ENCODE measurements at places on chromosomes 1 and 21.

DNA sequence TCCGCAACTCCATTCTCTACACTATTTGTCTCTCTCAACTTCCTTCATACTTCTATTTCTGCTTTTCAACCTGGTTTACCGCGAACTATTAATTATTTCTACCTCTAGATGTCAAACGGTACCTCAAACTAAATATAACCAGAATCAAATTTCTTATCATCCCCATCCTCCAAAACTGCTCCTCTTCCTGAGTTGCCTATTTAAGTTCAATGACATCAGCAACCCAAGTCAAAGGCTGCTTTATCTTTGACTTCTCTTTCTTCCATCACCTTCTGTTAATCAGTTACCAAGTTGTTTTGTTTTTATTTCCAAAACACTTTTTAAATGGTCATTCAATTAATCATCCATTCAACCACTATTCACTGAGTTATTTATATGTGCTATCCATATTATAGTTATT, 171.9 kb downstream of the COL24A1 start:
- DNase-seq = no peak

DNA sequence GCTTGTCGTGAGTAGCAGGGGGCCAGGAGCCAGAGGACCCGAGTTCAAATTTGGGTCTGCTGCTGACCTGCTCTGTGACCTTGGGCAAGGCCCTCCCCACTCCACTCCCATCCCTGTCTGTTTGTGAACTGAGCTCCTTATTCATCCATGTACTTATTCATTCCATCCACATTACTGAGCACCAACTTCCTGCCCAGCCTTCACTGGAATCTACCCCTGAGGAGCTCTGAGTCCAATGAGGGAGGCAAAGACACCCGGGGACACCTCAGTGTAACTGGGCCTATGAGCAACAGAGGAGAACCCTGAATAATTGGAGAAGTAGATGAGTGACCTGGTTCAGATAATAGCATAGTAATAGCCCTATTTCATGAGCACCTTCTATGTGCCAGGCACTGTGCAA, 8.9 kb downstream of the BSND start:
- DNase-seq = peak; percentile 36

DNA sequence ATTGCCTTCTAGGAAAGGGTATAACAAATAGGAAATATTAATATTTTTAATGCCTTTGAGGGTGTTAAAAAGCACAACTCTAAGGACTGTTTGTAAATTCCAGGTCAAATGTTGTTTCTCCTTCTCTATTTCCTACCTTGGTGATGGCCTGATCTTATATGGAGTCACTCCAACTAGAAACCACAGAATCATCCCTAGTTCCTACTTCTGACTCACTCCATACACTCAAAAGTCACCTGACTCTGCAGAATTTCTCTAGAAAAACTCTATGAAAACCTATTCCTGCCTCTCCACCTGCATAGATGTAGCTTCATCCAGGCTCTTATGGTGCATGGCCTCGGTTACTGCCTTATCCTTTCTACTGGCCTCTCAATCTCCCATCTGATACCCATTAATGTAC, 14.5 kb downstream of the RGS4 start:
- DNase-seq = no peak

- no peak for DNase-seq
Measured at GRCh38 chr1:162113419-162113818, 43.9 kb downstream of the NOS1AP start.

- DNase-seq = no peak
Measured at GRCh38 chr1:221106616-221107015, 227.4 kb downstream of the HLX start.

GRCh38 chr1:116064616-116065015, 46.6 kb upstream of the MAB21L3 start:
- peak; percentile 55 for DNase-seq

DNA sequence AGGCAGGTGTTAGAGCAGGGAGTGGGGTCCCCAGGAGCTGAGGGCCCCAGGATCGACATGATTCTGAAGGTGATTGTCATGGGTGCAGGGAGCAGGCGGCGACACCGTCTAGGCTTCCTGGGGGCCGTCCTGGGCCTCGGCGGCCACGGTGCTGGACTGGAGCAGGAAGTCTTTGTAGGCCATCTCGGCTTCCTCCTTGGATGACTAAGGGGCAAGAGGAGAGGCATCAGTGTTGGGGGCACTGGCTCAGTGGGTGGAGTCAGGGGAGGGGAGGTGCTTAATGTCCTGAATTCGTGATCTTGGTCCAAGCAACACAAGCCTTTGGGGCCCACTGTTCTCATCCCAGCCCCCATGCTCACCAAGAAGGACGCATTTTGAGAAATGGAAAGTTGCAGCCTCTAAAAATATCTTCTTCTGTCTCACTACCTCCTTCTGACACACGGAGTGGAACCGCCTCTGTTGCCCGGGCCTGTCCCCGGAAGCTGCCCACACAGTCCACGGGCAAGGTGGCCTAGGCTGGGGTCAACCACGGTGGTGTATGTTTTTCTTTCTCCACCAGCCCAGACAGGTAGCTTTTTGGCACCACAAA, 8.6 kb upstream of the FCMR start:
- no peak for DNase-seq

DNA sequence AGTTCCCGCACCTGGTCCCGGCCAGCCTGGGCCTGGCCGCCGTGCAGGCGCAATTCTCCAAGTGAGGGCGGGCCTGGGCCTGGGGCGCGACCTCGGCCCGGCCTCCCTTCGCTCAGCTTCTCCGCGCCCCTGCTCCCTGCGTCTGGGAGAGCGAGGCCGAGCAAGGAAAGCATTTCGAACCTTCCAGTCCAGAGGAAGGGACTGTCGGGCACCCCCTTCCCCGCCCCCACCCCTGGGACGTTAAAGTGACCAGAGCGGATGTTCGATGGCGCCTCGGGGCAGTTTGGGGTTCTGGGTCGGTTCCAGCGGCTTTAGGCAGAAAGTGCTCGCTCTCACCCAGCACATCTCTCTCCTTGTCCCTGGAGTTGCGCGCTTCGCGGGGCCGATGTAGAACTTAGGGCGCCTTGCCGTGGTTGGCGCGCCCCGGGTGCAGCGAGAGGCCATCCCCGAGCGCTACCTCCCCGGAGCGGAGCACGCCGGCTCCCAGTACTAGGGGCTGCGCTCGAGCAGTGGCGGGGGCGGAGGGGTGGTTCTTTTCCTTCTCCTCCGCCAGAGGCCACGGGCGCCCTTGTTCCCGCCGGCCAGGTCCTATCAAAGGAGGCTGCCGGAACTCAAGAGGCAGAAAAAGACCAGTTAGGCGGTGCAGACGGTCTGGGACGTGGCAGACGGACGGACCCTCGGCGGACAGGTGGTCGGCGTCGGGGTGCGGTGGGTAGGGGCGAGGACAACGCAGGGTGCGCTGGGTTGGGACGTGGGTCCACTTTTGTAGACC, 1.2 kb downstream of the OLIG1 start:
- DNase-seq = peak; percentile 4

- no peak for DNase-seq
Measured at GRCh38 chr1:81232420-81232819, 568.3 kb upstream of the ADGRL2 start.

- peak; percentile 30 for DNase-seq
Measured at GRCh38 chr1:220810963-220811362, 24.2 kb downstream of the MTARC1 start.

Measured in cardiac muscle cell (in vitro differentiated cells and primary cell).